Progenitor cell of endocrine pancreas (in vitro differentiated cells): ENCODE measurements at places on chromosomes 2 and 18.

- no peak for DNase-seq
These were observed 21.9 kb upstream of the PTMA start for GRCh38 chr2:231686192-231687100.

GRCh38 chr18:37649416-37649815, 83.8 kb upstream of the CELF4 start:
- no peak for DNase-seq

DNA sequence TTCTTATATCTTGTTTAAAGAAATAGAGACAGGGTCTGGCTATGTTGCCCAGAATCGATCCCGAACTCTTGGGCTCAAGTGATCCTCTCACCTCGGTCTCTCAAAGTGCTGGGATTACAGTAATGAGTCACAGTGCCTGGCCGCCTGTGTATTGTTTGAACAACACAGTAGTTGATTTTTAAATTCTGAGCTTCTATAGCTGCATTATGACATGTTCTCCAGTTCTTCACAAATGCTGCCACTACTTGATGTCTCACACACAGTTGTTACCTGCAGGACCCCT, 7.7 kb upstream of the RHOB start:
- DNase-seq: no peak

GRCh38 chr2:119225105-119225865, 1.7 kb downstream of the STEAP3 start:
- no peak for DNase-seq

DNA sequence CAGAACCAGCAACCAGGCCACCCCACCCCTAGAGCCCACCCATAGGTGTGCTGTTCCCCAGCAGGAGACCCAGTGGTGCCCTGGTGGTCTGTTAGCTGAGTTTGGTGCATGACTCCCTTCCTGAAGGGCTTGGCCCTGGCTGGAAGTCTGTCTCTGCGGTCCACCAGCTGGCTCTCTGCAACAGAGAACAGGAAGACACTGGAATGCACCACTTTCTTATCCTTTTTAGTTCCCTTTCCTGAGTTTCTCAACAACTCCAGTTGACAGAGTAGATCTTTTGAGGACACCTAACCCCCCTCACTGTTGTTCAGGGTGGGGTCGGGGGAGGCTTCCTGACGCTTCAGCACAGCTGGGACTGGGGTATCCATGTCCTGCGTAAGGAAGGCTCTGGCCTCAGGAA, 11.9 kb upstream of the RPL37A start:
- no peak for DNase-seq

DNA sequence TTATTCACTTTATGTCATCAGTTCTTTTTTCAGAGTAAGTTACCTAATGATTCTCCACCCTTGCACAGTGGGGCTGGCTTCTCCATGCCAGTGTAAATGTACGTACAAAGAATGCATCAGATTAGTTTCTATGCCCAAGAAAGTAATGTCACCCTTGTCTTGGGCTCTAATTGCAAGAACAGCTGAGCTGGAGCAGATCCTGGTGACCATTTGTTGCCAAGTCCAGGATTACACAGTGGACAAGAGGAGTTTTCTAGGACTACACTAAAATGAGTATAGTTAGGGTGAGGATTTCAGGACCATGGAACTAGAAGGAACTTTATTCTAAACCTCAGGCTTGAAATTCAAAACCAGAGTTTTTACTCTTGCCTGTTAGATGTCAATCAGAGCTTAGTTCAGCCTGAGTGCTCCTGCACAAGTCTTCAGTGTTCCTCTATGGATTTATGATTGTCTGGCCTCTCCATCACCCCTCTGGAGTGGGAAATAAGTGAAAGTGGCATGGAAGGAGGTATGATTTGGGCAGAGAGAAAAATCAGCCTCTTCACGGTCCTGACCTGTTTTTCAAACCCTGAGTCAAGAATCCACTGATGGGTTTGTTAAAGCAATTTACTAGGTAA, 29.8 kb downstream of the PCBP1 start:
- no peak for DNase-seq

DNA sequence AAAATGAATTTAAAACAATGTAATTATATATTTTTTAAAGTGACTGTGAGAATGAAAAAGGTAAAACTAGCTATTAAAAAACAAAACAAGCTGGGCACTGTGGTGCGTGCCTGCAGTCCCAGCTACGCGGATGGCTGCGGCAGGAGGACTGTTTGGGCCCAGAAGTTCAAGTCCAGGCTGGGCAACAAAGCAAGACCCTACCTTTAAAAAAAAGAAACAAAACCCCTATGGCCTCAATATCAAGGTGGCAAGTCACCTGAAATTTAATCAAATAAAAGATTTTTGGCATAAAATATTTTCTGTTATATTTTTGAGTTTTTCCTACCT, 46.9 kb upstream of the STRN start:
- DNase-seq: no peak

DNA sequence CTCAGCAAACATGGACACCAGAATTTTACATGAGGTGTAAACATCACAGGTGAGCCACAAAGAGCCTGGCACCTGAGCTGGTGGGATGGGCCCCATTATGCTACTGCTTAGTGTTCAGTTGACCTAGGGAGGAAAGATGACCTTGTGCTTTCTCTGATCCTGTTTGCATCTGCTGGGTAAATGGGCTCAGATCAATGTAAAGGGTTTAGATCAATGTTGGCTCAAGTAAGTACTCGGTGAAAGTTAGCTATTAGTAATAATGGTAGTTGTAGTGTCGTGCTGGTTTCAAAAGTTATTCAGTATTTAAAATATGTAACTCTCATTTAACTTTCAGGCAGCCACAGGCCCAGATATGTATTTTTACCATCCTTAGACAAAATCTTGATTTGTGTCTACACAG, 19.8 kb downstream of the ABHD3 start:
- DNase-seq: no peak

DNA sequence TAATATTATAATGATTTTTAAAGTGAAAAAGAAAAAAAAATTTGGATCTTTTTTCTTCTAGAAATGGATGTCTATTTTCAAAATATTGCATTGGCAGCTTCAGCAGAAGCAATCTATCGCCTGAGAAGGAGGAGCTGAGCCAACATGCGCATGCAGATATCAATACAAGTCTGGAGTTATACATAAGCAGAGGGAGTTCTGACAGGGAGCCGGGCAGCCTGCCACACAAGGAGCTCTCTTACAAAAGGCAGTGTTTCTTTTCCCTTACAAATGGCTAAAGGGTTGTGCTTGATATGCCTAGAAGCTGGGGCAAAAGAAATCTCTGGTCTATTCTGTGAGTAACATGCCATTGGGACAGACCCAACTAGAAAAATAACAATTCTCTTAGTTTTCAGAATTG, 291.9 kb upstream of the TRIB2 start:
- DNase-seq: no peak

GRCh38 chr2:104875262-104875661, 21.3 kb downstream of the POU3F3 start:
- no peak for DNase-seq

DNA sequence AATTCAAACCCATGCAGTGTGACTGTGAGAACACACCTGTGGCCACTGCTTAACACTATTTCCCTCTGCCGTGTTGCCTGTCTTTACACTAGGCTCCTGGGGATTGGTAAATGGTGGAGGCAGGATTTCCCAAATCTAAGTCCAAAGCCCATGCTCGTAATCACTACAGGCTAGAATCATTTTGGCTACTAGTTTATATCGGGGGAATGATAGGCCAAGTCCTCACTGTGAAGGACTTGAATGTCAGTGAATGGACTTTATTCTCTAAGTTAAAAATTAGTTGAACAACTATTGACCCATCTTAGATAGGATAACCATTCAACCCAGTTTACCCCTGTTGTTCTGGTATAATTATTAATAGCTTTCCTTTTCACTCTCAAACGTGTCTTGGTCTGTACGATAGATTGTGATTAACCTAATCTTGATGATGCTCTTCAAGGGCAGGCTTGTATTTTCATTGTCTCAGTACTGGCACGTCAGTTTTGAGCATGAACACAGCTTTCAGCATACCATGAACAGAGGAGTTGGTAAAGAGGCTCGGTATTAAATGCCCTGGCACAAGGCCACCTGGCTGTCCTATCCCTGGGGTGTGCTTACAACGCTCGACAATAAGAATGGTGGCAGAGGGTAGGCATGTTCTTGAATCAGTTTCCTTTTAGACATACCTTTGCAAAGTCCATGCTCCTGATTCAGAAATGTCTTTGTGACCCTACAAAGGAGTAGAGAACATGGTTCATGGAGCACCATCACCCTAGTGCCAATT, 148.8 kb downstream of the RTN4 start:
- DNase-seq: no peak

- DNase-seq: no peak
These were observed 17.1 kb upstream of the VWC2L start for GRCh38 chr2:214393796-214394195.

GRCh38 chr2:203551778-203552177, 16.7 kb upstream of the RAPH1 start:
- no peak for DNase-seq

DNA sequence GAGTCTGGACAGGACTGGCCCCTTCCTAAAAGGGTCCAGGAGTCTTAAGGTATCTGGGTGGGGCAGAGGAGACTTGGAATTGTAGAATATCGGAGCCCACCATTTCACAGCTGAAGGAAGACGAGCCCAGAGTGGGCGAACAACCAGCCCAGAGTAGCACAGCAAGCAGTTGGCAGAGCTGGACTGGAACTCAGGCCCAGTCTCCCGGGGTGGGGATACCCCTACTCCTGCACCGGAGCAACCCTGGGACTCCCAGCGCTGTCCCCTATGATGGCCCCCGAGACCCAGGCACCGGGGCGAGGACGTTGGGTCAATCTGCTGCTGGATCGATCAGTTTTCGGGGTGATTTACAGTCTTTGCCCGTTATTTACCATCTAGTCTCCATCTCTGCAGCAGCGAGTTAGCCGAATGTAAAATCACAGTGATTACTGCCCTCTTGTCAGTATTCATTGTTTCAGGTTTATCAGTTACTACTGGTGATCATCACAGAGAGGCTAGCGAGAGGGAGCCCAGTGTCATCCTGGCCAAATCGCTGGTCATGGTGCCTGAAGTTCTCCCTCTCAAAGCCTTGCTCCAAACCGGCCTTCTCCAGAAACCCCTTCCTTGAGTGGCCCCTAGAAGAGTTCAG, 75.3 kb downstream of the SMAD7 start:
- DNase-seq: no peak

DNA sequence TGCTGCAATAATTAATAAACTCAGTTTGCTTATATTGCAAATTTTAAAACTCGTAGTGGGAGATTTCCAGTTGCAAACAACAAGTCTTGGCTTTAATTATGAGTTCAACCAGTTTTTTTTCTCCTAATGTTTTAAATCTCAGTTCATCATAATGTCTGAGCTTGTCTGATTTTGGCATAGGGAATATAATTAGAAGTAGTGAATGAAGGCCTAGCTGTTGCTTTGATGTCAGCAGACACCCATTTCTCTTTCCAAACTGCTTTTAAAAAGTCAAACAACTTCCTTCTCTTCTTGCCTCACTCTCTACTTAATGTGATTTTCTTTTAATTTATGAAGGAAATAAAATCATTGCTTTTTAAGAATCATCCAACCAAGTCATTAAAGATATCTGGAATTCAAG, 1462.1 kb downstream of the DPP10 start:
- no peak for DNase-seq

- DNase-seq: no peak
These were observed 28.4 kb upstream of the CCDC102B start for GRCh38 chr18:68769461-68769860.

DNA sequence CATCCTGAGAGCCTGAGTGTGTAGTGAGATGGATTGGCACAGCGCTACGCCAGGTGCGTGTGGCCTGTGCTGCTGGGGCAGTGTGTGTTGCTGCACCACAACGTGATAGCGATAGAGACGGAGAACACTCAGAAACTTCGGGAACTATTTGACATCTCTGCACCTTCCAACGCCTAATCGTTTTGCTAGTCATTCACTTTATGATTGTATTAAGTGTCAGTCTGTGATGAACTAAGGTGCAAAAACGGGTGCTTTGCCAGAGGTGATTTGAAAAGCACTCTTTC, 26.0 kb upstream of the IGFBP2 start:
- no peak for DNase-seq

GRCh38 chr2:187982668-187983067, 309.0 kb upstream of the GULP1 start:
- DNase-seq: no peak

- no peak for DNase-seq
These were observed 109.1 kb downstream of the IRS1 start for GRCh38 chr2:226690461-226691024.

GRCh38 chr2:16441431-16441830, 224.2 kb downstream of the CYRIA start:
- DNase-seq: no peak

DNA sequence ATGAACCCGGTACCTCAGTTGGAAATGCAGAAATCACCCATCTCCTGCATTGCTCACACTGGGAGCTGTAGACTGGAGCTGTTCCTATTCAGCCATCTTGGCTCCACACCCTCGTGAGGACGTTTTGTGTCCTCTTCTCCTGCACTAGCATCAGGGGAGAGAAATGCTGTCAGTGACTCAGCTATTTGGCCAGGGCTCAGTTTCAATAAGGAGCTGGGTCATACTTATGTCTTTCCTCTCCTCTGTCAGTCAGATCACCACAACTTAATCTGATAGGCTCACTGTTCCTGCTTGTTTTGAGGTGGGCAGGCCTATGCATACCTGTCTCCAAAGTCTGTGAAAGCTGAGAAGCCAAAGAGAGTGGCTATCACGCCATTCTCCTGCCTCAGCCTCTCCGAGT, 921.2 kb downstream of the DCC start:
- DNase-seq: no peak

GRCh38 chr18:44826418-44827259, 146.0 kb downstream of the SETBP1 start:
- no peak for DNase-seq

DNA sequence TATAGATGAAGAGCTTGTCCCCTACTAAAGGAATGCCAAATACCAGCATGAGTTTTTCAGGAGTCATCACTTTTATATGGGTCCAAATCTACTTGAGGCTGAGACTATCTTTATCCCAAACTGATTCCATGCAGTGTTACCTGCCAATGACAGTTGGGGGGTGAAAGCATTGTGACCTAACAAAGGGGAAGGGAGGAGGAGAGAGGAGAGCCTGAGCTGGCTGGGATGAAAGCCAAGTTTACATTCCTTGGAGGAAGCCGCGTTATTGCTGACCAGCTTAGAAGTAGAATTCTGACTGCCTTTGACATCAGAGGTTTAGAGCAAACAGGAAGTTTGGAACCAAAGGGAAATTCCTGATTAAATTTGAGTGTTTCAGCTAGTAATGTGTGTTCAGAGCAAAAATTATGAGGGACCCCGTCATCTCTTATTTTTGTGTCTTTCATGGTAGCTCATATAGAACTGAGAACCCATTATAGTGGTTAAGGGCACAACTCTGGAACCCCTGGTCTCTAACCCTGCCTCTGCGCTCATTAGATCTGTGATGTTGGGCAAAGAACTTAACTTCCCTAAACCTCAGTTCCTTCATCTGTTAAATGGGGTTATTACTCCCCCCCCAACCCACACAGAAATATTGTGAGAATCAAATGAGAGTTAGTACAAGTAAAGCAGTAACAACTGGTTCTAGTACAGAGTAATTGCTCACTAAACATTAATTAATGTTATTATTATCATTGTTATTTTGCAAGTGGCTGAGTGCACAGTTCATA, 199.3 kb upstream of the EPAS1 start:
- no peak for DNase-seq

- no peak for DNase-seq
These were observed 93.5 kb upstream of the NDUFV2 start for GRCh38 chr18:9008709-9009635.

GRCh38 chr2:25420820-25421237, 79.1 kb upstream of the DNMT3A start:
- DNase-seq: no peak
